Body of pancreas (tissue), 4 donors: ENCODE measurements at places on chromosomes 1 and 21. TPM values are rescaled to one million over a fixed set of nuclear protein-coding genes. Genes with fewer than 3 reads are reported as not detected.

The PSMA5 gene
- 8.9 TPM for total RNA-seq

DNA sequence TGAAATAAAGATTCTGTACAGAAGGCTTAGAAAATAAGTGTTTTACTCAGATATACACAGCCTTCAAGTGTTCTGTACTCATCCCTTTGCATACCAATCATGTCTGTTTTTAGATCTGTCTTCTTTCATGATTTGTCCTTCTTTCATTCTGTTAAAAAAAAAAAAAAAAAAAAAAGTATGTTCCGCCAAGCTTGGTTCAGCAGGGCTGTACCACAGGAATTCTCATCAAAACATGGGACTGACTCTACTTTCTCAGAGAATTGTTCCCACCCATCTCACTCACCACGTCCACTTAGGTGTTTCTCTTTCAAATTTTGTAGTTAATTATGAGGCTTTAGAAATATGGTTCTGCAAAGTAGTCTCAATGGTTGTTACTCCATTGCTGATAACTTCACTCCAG, 119.0 kb downstream of the AK5 start:
- H3K4me3 ChIP-seq, result no peak overlapping the region
- no peak overlapping the region for H3K27ac ChIP-seq
- no peaks in the 10 kb centered on the region for H3K4me1 ChIP-seq
- H3K27me3 ChIP-seq, result no peaks in the 10 kb centered on the region
- DNase-seq, result no peak

DNA sequence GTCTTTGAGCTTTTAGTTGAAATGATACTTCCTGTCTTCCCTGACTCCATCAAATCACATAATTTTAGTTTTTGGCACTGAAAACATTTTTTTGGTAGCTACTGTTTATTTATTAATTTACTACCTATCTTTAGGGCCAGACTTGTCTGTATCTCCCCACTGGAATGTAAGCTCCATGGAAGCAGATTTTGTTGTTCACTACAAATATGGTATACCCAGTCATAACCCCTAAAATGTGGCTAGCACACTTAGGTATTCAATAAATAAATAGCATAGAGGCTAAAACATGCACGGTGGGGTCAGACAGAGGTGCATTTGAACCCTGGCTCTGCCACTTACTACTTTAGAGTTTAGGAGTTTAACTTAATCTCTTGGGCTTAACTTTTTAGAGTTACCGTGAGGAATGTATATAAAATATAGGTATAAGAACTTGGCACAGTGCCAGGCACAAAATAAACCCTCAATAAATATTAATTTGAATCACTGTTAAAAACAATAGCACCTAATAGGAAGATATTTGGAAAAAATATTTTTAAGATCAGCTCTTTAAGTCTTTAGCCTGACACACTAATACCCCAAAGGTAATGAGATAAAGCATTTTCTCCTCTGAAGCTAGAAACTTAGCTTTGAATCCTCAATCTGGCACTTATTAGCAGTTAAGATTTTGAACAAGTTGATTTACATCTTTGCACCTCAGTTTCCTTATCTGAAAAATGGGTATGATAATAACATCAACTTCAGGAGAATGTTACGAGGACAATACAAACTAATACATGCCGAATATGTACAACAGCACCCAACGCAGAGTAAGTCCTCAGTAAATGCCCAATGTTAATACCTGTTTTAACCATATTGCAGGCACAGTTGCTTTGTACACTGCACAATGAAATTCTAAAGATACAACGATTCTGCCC, 59.6 kb upstream of the HP1BP3 start:
- H3K27ac ChIP-seq, result no peak overlapping the region
- H3K36me3 ChIP-seq, result no peaks in the 10 kb centered on the region
- H3K4me1 ChIP-seq, result no peaks in the 10 kb centered on the region
- no peak overlapping the region for H3K4me3 ChIP-seq
- no peaks in the 10 kb centered on the region for H3K27me3 ChIP-seq

The CRNN gene
- total RNA-seq, result not detected

DNA sequence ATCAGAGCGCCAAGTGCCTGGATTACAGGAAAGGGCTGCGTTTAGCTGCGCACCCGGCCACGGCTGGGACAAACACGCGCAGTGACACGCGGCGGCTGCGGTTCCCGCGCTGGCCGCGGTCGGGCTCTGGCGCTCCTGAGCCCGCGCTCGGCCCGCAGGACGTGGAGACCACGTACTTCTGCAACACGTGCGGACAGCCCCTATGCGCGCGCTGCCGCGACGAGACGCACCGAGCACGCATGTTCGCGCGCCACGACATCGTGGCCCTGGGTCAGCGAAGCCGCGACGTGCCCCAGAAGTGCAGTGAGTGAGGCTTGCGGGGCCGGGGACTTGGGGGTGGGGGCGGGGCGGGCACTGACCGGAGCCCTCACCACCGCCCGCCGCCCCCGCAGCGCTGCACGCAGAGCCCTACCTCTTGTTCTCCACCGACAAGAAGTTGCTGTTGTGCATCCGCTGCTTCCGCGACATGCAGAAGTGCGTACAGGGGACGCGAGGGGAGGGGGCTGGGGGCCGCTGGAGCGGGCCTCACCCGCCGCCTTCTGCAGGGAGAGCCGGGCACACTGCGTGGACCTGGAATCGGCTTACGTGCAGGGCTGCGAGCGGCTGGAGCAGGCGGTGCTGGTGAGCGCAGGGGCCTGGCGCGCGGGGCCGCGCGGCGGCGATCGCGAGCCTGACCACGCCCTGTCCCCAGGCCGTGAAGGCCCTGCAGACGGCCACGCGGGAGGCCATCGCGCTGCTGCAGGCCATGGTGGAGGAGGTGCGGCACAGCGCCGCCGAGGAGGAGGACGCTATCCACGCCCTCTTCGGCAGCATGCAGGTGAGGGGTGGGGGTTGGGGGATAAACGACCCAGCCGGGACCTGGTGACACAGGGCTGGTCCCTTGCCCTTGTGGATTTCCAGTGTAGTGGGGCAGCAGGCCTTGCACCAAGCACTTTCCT, 3.1 kb downstream of the RNF207 start:
- H3K27ac ChIP-seq, result no peak overlapping the region
- H3K4me3 ChIP-seq, result no peak overlapping the region
- no peaks in the 10 kb centered on the region for H3K36me3 ChIP-seq
- DNase-seq, result peak; percentile 51
- H3K4me1 ChIP-seq, result peaks cover 49% of the 10 kb centered on the region
- H3K27me3 ChIP-seq, result no peaks in the 10 kb centered on the region

GRCh38 chr1:15760520-15761211, 2.1 kb downstream of the FBLIM1 start:
- peaks cover 62% of the 10 kb centered on the region for H3K4me1 ChIP-seq
- no peak overlapping the region for H3K4me3 ChIP-seq
- H3K36me3 ChIP-seq, result no peaks in the 10 kb centered on the region
- H3K27ac ChIP-seq, result peak overlapping the region; percentile 37
- no peak for DNase-seq
